ENCODE measurements at places on chromosomes 3 and 15. TPM values are rescaled to one million over a fixed set of nuclear protein-coding genes. Genes with fewer than 3 reads are reported as not detected.

GRCh38 chr15:75452865-75453702 lies 1.6 kb upstream of the SIN3A start:
- peak; percentile 45 for DNase-seq

- no peak for DNase-seq
Measured at GRCh38 chr3:68919000-68919399, 13.3 kb downstream of the TAFA4 start.

DNA sequence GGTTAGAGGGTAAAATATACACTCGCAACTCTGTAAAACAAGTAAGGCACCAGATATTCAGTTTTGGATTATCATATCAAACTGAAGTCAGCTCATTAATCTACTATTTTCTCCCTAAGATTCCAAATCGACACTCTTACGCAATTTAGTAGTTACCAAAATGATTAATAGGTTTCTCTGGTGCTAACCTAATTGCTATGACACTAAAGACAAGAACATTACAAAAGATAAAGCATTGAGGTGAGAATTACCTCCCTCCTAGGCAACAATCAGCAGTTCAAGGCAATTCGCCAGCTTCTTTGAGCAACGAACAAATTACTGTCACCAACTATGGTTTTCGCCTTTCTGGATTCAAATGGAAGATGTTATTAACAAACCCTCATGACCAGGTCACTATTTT lies 1305.0 kb downstream of the ROBO2 start:
- no peak for DNase-seq

- DNase-seq, result no peak
Measured at GRCh38 chr3:163951397-163951987, 1126.8 kb downstream of the SI start.

GRCh38 chr15:101652786-101653430 lies 727 bp upstream of the TM2D3 start:
- DNase-seq, result no peak

GRCh38 chr3:700514-700913 lies 392.3 kb upstream of the CNTN6 start:
- DNase-seq, result no peak

DNA sequence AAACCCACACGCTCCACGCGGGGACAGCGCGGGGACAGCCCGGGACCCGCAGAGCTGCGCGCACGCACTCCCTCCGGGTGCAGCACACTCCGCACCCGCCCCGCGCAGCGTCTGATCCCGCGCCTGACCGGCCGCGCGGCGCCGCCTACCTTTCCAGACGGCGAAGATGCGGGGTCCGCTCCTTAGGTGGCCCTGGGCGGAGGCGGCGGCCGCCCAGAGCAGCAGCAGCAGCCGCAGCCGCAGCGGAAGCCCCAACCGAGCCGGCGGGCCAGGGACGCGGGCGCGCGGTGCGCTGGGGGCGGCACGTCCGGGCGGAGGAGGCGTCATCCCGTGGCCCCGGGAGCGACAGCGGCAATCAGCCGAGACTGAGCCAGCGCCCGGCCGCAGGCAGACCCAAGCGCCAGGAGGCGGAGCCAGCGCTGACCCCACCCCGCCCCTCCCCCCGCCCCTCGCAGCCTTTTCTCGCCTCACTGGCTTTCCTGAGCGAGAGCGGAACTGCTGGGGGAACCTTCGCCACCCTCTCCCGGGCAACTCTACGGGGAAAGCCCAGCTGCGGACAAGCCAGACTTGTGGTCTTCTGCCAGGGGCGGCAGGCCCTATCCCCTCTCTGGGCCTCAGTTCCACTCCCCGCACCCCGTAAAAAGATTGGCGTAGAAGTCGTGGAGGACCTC lies at the start of gene SEMA7A:
TSS of gene SEMA7A (minus strand) at position 367 of the 671 bp plus-strand sequence. CDS start at position 327, 40 bp downstream.
- DNase-seq, result peak; percentile 38

GRCh38 chr3:65672871-65673815 lies 365.6 kb downstream of the MAGI1 start:
- DNase-seq, result no peak

DNA sequence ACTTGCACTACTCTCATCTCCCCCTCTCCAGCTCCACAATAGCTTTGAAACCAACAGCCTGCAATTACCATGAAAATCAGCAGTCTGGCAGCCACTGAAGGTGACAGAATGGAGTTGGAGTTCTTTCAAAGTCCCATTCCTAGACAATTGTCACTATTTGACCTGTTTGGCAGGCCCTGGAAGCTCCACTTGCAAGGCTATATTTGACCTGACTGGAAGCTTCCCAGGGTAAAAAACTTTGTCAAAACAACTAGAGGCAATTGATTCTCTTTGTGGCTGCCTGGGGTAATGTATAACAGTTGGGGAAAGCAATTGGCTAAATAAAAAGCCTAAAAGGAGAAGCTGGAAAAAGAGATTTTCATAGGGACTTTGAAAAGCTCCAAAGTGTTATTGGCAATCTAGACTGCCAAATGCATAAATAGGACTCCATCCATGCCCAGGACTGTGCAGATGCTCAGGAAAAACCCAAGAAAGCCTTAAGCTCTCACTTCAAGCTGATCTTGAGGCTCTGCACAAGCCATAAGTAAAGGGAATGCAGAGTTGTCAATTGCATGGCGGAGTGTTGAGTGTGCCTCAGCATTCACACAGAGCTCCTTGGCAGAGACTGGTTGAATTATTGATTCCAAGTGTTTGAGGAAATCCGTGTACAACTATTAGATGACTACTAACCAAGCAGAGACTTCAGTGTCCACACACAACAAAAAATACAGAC lies 18.3 kb downstream of the GREM1 start:
- DNase-seq, result no peak

- DNase-seq, result no peak
Measured at GRCh38 chr3:106255870-106256248, 387.0 kb upstream of the CBLB start.

DNA sequence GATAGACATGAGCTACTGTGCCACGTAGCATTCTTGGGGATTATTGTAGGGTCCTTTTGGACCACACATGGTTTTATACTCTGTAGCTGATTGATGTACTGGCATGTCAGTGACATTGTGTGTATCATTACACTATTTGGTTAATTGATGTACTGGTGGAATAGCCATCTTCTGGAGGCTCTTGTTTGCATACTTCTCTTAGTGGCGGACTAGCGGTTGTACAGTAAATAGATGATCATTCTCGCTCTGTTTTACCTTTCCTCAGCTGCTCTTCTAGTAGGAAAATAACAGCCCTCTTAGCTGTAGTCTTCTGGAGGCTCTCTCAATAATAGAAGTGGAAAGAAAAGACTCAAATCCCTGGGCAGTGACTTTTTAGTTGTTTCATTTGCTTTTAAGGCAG lies 24.8 kb downstream of the IGF1R start:
- DNase-seq, result no peak

GRCh38 chr3:123499322-123499721 lies 50.4 kb upstream of the ADCY5 start:
- no peak for DNase-seq

DNA sequence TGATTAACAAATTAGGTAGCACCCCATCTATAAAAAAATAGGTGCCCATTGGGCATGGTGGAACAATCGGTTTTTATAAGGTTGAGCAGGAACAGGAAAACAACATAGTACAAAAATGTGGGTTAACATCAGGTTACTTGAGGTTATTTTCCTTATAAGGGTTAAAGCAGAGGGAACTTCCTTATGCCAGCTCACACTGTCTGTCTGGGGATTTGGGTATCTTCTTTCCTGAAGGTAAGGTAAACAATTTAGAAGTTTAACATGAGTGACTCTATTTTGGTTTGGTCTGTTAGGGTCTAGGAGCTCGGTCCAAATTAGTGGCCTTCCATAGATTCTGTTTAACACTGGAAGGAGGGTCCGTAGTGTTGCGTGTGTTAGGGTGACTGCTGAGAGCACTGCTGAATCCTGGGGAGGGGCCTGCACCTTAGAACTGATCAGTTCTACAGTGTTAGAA lies 14.7 kb downstream of the CHD2 start:
- no peak for DNase-seq

GRCh38 chr3:171375666-171376595 lies 84.3 kb downstream of the TNIK start:
- DNase-seq, result peak; percentile 5

GRCh38 chr3:127221037-127221436 lies 28.1 kb downstream of the PRR23E start:
- DNase-seq, result peak; percentile 13

GRCh38 chr3:196971094-196971698 lies 2.6 kb upstream of the PIGZ start:
- no peak for DNase-seq

GRCh38 chr15:48250640-48251076 lies 44.6 kb downstream of the SLC12A1 start:
- DNase-seq, result peak; percentile 4

- no peak for DNase-seq
Measured at GRCh38 chr3:179068779-179069530, 2.7 kb downstream of the ZMAT3 start.

- no peak for DNase-seq
Measured at GRCh38 chr3:13507570-13508339, 27.6 kb downstream of the HDAC11 start.

GRCh38 chr15:36458411-36458810 lies 121.0 kb upstream of the CDIN1 start:
- no peak for DNase-seq

GRCh38 chr3:187735837-187736236 lies 9.4 kb downstream of the BCL6 start:
- DNase-seq, result no peak

- peak; percentile 27 for DNase-seq
Measured at GRCh38 chr15:70337277-70338186, 239.8 kb upstream of the TLE3 start.

DNA sequence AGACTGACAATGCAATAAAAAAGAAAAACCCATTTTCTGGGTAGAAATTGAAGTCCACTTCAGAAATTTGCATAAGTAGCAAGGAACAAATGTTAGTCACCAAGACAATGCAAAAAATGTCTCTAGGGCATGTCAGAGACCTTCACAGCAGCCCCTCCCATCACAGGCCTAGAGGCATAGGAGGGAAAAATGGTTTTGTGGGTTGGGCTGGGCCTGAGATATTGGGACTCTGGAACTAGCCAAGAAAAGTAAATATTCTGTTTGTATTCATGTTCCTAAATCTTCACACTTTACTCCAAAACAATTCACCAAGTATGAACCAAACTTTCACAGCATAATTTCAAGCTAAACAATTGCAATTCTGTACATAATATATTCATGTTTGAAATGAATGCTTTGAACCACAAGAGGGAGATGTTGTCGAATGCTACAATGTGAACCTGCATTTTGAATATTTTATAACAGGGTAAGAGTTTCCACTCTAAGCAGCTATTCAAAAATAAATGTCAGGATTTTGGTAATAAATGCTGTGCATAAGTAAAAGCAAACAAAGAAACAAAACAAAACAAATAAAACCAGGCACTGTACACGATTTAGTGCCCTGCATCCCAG lies 429.2 kb downstream of the OTOL1 start:
- DNase-seq, result no peak

GRCh38 chr15:72857331-72858063 lies 73.9 kb upstream of the ADPGK start:
- no peak for DNase-seq

DNA sequence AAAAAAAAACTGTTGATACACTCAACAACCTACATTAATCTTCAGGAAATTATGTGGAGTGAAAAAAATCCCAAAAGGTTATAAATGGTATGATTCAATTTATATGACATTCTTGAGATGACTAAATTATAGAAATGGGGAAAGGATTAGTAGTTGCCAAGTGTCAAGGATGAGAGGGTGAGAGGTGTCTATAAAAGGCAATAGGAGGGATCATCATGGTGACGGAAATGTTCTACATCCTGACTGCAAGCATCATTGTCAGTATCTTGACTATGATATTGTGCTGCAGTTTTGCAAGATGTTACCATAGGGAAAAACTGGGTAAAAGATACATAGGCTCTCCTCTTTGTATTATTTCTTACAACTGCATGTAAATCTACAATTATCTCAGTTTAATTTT lies 125.6 kb downstream of the FRMD5 start:
- no peak for DNase-seq

DNA sequence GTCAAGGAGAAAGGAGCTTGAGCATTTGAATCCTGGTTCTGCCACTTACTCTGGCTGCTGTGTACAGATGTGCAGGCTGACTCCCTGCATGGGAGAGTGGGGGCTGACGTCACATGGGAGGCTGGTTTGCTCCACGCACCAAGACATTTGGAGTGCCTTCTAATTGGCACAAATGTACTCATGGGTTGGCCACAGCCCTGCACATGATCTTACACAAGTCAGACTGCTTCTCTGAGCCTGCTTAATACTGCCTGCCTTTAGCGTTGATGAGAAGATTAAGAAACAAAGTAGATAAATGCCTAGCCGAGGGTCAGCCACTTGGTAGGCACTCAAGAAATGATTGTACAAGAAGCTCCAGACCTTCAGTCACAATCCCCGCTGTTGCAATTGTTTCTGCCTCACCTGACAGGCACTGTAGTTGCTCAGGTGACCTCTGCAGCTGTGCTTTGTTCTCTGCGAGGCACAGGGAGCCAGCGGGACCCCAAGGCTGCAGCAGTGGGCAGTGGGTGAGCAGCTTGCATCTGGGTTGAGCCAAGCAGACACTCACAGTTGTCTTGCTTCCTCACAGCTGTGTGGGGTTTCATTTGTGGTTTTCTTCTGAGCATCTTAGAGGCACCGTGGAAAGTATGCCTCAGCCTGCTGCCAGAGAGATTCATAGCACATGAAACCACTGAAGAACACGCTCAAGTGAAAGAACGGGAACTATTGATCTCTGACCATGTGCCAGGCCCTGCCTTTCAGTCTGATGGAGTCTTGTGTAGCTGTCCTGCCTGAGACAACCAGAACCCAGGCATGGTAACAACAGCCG lies 33.1 kb downstream of the GRK7 start:
- peak; percentile 53 for DNase-seq

- no peak for DNase-seq
Measured at GRCh38 chr3:99865321-99865720, 47.7 kb downstream of the CMSS1 start.

DNA sequence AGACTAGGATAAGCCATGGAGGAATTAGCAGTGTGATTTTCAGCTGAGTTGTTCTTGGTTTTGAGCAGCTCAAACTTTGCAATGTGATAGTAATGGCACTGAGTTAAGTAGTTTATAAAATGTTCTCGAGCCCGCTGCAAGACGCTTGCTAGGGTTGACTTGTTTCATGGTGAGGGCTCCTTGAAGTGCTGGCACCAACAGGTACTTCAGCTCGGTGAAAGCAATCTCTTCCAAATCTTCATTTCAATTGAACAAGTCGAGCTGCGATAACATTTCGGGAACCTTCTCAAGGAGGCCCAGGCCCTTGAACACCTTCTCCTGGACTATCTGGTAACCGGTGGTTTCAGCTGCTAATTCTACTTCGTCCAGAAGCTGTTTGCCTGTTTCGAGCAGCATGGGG lies 50.8 kb upstream of the DYNC1LI1 start:
- DNase-seq, result no peak

Gene FOXB1
- not detected for total RNA-seq

Gene LRTM1
- total RNA-seq, result 7.4 TPM

Gene NR2E3
- total RNA-seq, result 0.79 TPM

Gene CCR8
- total RNA-seq, result not detected

Gene PHC3
- 48.7 TPM for total RNA-seq

Gene MLF1
- 12.5 TPM for total RNA-seq

Gene TNFAIP8L3
- total RNA-seq, result 5.8 TPM

Gene CLDN11
- total RNA-seq, result 8.5 TPM

Gene COL6A5
- 0.30 TPM for total RNA-seq

Gene RNF168
- 18.2 TPM for total RNA-seq

Gene MEX3B
- total RNA-seq, result 14.9 TPM

Gene PFKFB4
- total RNA-seq, result 5.4 TPM

Gene ZBTB11
- 32.7 TPM for total RNA-seq

Gene C3orf38
- 28.9 TPM for total RNA-seq

Gene PRSS50
- total RNA-seq, result 0.89 TPM

Gene GOLGA6L10
- 3.3 TPM for total RNA-seq

Gene MEGF11
- 0.30 TPM for total RNA-seq

Gene FEZF2
- not detected for total RNA-seq
